SK-MEL-5 (cell line): ENCODE measurements at places on chromosomes 2 and 18.

- DNase-seq = no peak
These were observed 44.4 kb upstream of the HPCAL1 start for GRCh38 chr2:10258326-10258725.

DNA sequence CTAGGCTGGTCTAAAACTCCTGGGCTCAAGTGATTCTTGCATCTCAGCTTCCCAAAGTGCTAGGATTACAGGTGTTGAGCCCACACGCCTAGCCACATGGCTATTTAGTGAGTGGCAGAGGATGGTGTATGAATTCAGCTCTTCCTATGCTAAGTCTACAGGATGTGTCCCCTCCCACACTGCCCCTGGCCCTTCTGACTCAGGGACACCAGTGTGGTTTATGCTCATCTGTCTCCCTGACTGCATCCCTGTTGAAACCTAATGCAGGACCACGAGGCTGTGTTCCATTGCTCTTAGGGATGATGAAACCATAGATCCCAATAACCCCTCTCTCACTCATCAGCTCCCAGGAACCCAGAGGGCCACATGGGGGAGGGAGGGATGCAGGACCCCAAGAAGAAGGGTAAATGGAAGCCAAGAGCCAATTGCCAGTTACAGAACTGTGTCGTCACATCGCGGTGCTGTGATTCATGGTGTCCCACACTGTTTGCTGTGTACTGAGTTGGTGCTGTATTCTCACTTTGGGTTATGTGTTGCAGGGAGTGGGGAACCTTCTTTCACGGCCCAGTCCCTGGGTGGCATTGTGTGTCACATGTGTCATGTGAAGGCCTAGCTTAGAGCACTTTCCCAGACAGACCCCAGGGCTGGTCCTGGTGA, 102.9 kb upstream of the HAAO start:
- DNase-seq = no peak

GRCh38 chr18:13589943-13590342, 136.4 kb downstream of the FAM210A start:
- DNase-seq = no peak

DNA sequence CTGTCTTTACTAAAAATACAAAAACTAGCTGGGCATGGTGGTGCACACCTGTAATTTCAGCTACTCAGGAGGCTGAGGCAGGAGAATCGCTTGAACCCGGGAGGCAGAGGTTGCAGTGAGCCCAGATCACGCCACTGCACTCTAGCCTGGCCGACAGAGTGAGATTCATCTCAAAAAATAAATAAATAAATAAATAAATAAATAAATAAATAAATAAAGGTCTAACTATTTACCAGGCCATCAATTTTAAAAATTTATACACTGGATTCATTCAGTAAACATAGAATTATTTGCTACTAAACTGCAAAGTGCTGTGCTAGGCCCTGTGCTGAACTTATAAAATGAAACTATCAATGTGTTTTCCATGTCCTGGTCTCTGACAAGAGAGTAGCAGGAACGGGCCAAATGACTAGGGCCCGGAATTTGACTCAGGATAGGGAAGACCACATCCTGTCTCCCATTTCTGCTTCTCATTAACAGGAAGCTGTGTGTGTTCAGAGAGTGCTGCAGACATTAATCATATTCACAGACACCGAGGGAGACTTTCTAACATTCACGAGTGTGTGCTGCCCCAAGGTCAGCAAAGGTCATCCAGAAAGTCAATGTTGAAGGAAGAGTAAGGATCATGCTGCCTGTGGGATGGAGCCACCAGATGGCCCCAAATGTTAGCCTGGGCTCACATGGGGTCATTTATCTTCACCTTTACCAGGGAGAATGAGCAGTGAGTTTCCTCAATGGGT, 95.8 kb downstream of the SPP2 start:
- DNase-seq = peak; percentile 67

DNA sequence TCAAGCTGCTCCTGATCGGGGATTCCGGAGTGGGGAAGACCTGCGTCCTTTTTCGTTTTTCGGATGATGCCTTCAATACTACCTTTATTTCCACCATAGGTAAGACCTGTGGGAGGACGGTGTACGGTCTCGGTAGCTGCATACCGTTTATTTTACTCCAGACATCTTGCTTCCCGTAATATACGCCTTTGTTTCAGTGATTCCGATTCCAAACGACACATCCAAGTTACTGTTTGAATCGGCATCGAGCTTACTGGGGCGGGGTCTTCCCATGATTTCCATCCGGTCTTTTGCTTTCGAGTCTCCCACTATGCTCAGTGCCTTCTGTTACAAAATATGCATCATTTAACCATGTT, 731 bp downstream of the RAB10 start:
- DNase-seq = peak; percentile 25

- peak; percentile 58 for DNase-seq
These were observed 7.8 kb downstream of the CCDC85A start for GRCh38 chr2:56191617-56192016.
